ENCODE measurements at places on chromosomes 7 and 10.

- no peak for DNase-seq
Measured at GRCh38 chr10:113131613-113132261, 181.7 kb downstream of the TCF7L2 start.

DNA sequence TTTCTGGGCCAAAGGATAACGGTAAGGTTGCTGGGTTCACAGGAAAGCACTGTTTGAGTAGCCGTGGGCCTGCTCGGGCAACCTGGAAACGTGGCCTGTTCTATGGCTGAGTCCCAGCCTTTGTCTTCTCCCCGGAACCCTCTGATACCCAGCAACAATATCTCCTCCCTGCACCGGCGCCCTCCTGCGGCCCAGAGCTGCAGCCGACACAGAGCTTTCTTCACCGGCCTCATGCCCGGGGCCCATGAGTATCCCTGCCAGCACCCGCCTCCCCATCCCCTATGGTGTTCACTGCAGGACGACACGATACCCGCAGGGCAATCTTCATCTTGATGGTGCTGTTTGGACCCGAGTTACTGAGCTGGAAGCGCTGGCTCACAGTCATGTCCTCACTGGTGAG lies 38.6 kb upstream of the NCAPG2 start:
- DNase-seq: no peak

DNA sequence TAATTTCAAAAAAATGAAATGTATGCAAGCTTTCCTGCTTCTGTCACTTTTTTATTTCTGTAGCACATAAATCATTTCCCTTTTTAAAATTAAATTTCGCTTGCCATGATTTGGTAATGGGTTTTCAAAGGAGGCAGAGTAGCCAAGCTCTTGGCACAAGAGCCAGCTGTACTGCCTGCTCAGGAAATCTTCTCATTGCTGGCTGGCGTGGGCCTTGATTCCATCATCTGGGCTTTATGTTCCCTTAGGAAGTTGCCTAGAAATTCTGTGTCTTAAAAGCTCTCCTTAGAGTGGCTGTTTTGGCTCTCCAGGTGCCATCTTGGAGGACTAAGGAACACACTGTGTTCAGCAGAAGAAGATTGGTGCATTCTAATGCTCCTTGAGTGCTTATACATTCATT lies 107.4 kb downstream of the ARID5B start:
- DNase-seq: no peak

DNA sequence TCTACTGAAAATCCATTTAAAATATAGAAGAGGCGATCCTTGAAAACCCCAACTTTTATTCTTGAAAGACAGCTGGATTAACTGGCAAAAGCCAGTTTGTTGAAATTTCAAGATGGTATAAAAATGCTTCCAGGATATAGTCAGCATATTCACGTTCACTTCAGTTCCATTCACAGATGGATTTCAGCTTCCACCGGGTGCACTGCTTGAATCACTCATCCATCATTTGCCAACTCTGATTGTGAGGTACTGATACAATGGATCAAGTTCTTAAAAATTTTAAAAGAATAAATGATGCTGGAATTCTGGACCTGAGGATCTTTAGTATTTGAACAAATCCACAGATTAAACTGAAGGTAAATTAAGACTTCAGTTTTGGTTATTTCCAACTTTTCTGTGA lies 2.4 kb downstream of the PURB start:
- no peak for DNase-seq

- no peak for DNase-seq
Measured at GRCh38 chr7:66500087-66500486, 128.6 kb upstream of the KCTD7 start.

DNA sequence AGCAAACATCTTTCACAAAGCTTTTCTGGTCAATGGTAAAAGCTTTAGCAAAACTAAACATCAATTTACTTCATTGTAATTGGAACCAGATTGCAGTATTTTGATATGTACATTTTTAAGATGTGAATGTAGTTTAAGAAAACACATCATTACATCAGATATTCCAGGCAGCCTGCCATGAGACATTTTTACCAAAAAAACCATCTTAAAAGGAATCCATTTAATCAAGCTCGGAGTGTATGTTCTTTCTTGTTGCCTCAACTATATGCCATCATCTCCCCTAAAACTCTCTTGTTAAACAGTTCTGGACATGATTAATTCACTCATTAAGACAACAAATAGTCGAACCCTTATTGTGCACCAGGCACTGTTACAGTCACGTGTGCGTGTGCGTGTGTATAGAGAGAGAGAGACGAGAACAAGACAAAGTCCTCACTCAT lies 97.5 kb downstream of the UBE2H start:
- DNase-seq: no peak

GRCh38 chr10:3578159-3578558 lies 206.8 kb downstream of the KLF6 start:
- DNase-seq: no peak

DNA sequence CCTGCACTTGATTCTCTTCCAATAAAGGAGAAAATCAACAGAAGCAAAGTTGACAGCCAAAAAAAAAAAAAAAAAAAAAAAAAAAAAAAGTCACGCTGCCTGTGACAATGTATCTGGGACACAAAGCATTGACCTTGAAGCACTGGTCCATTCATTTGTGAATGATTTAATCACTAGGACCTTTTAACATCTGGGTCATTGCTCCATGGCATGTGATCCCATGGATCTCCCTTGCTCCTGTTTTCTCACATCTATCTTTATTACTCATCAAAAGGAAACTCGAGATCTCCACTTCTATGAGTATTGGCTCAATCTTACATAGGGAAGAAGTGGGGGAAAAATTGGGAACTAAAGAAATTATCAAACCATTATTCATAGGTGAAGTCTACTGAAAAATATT lies 89.6 kb upstream of the SMIM30 start:
- DNase-seq: no peak

DNA sequence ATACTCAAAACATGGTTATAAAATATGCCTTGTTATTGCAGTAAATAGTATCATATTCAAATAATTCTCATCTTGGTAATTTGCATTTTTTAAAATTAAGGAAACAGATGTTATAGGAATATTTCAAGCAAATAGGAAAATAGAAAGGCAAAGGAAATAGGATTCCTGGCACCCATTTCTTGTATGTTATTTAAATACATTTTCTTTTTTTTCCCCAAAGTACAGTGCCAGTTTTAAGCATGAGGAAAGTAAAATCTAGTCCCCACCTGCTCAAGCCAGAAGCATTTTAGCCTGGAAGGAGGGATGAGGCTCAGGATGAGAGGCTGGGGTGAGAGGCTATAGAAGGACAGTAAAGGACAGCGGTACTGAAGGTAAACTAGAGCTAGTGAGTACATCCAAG lies 38.1 kb downstream of the GNAT3 start:
- DNase-seq: no peak

GRCh38 chr10:19077276-19077675 lies 28.7 kb downstream of the MALRD1 start:
- DNase-seq: no peak

GRCh38 chr7:152392254-152392653 lies 43.5 kb downstream of the KMT2C start:
- DNase-seq: no peak

- DNase-seq: no peak
Measured at GRCh38 chr10:96700374-96701099, 19.8 kb downstream of the PIK3AP1 start.

DNA sequence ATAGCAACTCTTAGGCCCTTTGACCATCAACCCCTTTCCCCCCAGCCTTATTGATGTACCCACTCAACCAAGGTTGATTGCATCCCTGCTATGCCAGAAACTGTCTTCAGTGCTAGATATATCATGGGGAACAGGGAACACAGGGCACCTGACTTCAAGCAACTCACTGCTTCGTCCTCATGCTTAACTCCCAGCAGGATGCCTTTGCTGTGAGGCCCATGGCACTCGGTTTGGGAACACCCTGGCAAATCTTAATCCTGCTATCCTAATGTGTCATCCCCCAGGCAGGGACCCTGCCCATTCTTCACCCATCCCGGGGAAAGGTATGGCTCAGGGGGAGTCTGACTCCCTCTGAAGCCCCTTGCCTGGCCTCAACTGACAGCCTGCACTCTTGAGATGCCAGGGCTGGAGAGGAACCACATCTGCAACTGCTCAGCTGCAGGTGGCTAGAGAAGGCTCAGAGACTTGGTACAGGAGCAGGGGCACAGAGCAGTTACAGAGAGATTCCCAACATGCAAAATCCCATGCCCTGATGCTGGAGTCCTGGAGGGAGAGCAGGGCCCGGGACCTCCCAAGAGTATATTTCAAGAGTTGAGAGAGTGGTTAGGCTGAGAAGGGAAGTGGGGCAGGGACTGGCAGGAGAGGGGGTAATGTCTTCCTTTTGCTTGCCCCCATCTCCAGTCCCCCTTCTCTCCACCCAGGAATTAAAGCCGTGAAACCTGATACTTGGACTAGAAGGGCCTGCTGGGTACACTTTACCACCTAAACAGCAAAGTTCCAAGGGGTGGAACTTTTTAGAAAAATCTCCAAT lies 2.4 kb upstream of the UNC5B start:
- no peak for DNase-seq

- DNase-seq: no peak
Measured at GRCh38 chr10:60569681-60570080, 180.0 kb upstream of the ANK3 start.

GRCh38 chr7:2864999-2865670 lies 21.0 kb upstream of the GNA12 start:
- DNase-seq: no peak

- peak; percentile 3 for DNase-seq
Measured at GRCh38 chr7:138097064-138097741, 20.9 kb downstream of the AKR1D1 start.

DNA sequence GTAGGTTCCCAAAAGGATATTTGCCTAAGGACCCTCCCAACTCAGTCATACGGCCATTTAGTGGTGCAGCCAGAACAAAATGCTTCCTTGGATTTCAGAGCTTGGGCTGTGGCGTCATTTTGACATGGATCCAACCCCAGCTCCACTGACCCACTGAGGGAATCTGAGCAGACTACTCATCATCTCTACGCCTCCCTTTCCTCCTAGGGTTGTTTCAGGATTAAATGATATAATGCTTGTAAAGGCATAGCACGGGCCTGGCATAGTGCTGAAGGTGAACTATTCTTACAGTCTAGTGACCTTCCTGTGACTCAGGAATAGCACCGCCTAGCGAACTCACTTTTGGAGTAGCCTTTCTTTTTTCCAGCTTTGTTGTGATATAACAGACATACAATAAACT lies 70.3 kb upstream of the LOXL4 start:
- no peak for DNase-seq

- DNase-seq: no peak
Measured at GRCh38 chr10:52083422-52083821, 230.7 kb upstream of the DKK1 start.

- no peak for DNase-seq
Measured at GRCh38 chr7:18363751-18364380, 131.7 kb upstream of the HDAC9 start.

DNA sequence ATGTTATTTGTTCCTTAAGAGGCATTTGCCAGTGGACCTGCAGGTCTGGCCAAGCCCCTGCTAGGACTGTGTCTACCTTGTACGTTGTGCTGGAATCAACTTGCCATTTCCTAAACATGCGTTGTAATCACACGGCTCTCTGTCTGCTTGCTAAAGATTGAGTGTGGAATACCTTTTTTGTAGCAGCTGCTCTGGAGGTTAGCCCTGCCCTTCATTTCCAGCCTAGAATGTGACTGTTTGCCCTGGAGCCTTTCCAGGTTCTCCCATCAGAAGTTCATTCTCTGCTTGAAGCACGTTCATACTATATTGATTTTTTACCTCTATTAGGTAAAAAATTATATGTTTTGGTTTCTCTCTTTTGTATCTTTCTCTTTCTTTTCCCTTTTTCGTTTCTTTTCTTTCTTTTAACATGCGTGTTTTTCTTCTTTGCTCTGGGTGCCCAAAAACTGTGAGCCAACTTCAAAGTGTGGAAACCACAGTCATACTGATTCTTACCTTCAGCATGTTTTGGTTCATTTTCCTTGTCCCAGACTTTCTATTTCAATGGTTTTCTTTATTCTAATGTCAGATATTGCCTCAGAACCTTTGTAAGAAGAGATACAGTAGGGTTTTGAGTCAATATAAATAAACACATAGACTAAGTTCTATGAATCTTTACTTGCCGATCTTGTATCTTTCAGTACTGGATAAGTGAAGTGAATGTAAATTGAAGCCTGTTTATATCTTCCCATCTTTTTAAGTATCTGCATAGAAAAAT lies 111.9 kb upstream of the RPA3 start:
- DNase-seq: no peak

GRCh38 chr7:5476001-5476400 lies 52.4 kb upstream of the TNRC18 start:
- DNase-seq: no peak

GRCh38 chr10:99630991-99631390 lies 10.8 kb upstream of the SLC25A28 start:
- no peak for DNase-seq

- no peak for DNase-seq
Measured at GRCh38 chr10:105707603-105708002, 1066.5 kb downstream of the SORCS3 start.

GRCh38 chr10:13945390-13946208 lies 358.8 kb downstream of the PRPF18 start:
- peak; percentile 91 for DNase-seq

- no peak for DNase-seq
Measured at GRCh38 chr7:154744256-154744860, 258.6 kb downstream of the PAXIP1 start.

GRCh38 chr7:34849163-34849960 lies 187.9 kb downstream of the DPY19L1 start:
- no peak for DNase-seq

Data from renal pelvis (tissue), 12 donors.